ENCODE measurements at places on chromosomes 3 and 15.

DNA sequence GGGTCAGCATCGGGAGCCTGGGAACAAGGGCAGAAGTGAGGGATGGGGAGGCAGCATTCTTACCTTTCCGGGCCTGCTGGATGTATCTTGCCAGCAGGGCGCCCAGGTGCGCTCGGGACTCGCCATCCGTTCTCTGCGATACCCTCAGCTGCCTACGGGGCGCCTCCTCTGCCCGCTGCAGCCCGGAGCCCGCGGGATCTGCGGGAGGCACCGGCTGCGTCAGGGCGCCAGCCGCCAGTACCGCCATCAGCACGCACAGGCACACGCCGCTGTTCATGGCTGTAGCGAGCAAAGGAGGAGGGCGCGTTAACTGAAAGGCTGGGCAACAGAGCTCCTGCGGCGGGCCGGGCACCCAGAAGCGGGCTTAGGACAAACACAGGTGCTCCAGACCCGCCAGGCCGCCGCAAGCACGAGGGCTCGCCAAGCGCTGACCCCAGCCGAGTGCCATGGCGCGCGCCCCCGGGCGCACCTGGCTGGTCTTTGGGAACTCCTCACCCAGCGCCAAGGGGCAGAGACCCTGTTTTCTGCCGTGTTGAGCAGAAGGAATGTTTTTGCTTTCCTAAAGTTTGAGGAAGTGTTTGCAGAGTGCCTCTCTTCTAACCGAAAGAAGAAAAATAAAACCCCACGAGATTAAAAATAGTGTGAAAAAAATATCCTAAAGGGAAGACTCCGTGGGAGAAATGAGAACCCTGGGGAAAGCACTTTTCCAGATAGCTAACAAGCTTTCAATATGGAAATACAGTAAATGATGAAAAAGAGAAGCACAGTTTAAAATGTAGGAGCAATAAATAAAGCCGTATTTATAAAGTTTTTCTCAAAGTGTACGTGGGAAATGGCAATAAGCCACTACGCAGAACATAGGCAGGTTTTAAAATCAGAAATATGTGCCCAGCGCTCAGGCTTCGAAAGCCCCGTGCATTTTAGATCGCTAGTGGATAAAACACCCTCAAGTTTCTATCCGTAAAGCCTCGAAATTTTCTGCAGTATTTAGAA lies 2.3 kb downstream of the CCK start:
- DNase-seq: no peak

GRCh38 chr3:26259176-26259575 lies 363.4 kb upstream of the LRRC3B start:
- no peak for DNase-seq

DNA sequence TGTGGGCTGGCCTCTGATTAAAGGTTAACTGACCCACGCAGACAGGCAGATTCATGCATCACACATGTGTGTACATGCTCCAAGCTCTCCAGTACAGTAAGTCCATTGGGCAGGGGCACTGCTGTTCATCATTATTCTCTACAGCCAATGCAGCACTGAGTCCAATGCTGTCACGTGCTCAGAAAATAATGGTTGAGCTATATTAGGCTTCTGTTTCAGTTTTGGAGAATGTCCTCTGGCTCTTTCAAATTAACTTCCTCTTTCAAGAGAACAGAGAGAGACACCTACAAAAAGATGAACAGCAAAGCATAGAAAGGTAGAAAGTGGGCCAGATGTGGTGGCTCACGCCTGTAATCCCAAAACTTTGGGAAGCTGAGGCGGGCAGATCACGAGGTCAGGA lies 202.6 kb downstream of the MEX3B start:
- no peak for DNase-seq

DNA sequence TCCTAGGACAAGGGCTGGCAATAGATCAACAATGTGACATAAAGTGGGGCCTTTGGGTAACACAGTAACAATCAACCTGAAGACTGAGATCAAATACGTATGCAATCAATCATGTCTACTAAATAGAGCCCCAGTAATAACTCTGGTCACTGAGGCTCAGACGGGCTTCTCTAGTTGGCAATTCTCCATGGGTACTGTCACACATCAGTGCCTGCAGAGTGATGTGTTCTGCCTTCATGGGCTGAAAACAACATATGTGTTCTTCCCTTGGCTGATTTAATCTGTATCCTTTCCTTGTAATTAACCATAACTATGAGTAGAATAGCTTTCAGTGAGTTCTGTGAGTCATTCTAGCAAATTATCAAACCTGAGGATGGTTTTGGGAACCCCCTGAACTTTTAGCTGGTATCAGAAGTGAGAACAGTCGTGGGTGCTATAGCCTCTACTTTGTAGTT lies 113.6 kb downstream of the TMCO5A start:
- DNase-seq: no peak

DNA sequence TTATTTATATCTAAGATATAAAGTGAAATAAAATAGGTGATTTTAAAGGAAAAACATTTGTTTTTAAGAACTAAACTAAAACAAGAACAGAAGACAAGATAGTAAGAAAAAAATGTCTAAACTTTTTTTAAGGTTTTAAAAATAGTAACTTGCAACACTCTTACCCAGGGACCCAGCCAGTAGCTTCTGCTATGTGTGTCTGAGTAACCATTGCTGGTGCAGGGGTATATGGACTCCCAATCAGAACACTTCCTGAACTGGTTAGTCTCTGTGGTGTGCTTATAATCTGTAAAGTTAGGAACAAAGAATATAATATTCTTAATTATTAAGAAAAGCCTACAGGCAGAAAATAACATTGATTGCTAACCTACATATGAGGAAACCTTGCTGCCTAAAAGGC lies 118.4 kb downstream of the ATP1B3 start:
- DNase-seq: no peak

GRCh38 chr15:38149315-38149714 lies 103.3 kb upstream of the SPRED1 start:
- DNase-seq: no peak

DNA sequence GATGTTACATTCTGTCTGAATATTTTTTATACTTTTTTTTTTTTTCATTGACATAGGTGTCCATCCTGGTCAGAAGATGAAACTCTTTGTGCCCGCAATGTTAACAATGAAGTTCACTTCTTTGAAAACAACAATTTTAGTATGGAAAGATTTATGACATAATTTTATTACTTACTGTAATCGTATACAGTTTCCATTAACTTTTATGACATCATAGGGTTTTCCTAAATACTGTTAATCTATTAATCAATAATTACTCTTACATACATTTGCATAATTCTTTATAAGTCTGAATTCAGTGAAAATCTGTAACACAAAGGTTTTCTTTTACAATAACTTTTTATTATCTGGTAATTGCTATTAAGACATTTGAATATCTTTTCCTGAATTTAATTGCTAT lies 17.7 kb downstream of the EIF2A start:
- no peak for DNase-seq

DNA sequence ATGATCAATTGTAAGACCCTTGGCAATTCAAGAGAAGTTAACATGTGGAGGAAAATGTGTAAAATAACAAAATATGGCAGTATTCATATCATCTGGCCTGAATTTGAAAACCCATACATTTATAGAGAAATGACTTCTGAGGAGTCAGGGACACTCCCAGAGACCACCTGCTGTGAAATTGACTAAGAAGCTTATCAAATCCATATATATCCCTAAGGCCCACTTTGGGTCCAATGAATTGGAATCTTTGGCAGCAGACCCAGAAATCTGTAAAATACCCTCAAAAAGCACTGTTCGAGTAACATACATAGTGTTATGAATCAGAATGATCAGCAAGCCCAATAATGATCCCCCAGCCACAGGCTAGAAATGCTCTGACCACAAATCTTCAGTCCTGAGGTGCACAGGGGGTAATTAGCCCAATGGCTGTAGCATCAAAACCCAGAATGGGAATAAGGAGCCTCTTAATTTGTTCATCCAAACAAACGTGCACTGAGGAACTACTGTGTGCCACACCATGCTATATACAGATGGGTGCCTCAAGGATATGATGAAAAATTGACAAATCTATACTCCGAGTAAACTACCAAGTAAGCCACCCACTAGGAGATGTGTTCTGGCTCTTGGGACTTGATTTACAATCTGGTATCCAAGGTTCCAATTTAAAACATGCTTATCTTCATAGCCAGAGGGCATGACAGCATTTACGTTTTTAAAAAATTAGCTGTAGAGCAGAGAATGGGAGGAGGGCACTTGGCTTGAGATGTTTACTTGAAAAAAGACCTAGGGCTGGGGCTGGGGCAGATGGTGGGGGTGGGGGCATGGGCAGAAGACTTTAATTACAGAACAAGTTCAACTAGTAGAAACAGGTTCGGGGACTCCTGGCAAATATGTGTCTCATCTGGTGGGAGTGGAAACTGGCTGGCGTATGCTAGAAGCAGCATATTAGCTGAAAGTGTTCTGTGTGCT lies 9.1 kb upstream of the ARHGEF3 start:
- no peak for DNase-seq

DNA sequence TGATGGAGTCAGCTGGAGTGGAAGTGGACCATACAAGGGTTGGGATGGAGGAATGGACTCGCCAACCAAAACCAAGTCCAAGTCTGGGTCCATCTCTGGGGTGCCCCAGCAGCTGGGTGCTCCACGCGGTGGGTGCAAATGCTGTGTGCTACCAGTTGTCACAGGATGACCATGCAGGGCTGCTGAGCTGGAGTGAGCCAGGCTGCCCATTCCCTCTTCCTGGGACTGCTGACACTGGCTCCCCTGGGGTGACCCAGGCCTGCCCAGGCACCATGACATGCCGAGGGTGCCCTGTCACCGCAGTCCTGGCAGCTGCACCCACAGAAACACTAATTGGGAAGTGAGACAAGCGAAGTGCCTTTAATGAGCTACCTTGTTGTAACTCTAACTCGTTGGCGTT lies 140.2 kb downstream of the TPRA1 start:
- DNase-seq: no peak

- DNase-seq: peak; percentile 37
Measured at GRCh38 chr3:119497820-119498185, 544 bp upstream of the TIMMDC1 start.

GRCh38 chr3:46098319-46098761 lies 71.1 kb upstream of the XCR1 start:
- DNase-seq: peak; percentile 16

DNA sequence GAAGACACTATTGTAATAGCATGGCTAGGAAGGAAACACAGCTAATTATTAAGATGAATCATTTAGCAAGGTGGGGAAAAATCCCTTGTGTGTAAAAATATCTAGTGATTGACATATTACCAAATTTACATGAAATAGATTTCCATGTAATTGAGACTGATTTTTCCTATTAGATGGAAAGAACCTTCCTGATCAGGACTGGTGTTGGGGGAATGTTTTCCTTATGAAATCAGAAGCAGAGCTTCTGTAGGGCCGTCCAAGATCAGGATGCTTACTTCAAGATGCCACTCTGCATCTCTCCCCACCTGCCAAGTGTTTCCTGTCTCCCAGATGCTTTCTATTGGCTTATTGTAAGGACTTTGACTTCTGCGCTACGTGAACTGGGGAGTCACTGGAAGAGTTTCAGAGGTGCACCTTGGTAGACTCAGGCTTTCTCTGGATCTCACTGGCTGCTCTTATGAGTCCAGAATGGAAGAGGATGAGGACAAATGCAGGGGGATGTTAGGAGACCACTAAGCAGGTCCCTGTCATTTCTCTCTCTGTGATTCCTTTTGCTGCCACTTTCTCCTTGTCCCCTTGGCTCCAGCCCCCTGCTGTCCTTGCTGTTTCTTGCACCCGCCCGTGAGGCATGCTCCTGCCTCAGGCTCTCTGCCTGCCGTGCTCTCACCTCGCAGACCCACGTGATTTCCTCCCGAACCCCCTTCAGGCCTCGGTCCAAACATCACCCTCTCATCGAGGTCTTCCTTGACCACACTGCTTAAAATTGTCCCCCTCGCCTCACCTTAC lies 30.1 kb downstream of the BTD start:
- no peak for DNase-seq

DNA sequence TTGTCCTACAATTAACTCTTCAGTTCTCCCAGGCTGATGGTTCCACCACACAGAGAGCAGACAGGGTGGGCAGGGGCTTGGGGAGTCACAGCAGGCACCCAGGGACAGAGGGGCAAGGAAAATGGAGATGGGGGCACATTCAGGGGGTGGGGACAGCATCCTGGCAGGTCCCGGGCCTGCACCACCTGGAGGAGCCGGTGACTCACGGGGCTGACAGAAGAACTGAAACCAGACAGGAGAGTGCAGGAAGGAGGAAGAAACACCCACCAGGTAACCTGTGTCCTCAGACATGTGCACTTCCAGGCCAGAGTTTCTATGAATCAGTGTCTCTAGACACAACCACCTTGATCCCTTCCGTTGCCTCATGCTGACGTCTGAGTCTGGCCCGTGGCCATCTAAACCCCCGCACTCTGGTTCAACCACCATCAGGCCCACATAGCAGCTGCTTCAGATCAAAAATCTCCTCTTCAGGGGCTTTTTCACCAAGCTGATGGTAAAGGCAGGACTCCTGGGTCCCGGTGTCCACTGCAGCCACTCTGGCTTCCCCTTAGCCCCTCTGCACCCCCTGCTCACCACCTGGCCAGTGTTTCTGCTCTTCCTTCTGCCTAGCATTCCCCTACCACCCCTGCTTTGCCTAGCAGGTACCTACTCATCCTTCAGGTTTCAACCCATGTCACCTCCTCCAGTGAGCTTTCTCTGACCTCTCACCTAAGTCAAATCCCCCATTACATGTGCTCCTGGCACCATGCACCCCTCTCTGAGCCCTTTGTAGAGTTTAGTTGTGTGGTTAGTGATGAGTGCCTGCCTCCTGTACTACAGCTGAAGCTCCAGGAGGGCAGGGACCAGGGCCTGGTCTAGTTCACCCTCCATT lies 16.5 kb upstream of the CYP11A1 start:
- no peak for DNase-seq

GRCh38 chr3:197298945-197299854 lies 788 bp upstream of the DLG1 start:
- peak; percentile 49 for DNase-seq

- no peak for DNase-seq
Measured at GRCh38 chr3:161388855-161389254, 17.5 kb upstream of the SPTSSB start.

DNA sequence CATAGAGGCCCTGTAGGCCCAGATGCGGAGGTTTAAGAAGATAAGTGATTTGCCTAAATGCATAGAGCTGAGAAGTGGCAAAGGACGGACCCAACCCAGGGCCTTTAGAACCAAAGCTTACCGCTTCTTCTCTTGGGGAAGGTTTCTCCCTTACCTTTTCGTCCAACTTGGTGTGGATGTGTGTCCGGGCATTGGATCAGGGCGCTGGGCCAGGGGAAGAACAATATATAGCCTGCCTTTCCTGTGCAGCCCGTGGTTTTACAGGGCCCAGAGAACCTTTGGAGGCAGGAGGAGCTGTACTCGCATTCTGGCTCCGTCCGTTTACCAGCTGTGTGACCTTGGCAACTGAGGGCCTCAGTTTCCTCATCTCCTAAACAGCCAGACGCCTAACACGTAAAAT lies 686 bp upstream of the P3H2 start:
- DNase-seq: no peak

GRCh38 chr3:186220911-186221645 lies 112.2 kb upstream of the ETV5 start:
- DNase-seq: peak; percentile 77

DNA sequence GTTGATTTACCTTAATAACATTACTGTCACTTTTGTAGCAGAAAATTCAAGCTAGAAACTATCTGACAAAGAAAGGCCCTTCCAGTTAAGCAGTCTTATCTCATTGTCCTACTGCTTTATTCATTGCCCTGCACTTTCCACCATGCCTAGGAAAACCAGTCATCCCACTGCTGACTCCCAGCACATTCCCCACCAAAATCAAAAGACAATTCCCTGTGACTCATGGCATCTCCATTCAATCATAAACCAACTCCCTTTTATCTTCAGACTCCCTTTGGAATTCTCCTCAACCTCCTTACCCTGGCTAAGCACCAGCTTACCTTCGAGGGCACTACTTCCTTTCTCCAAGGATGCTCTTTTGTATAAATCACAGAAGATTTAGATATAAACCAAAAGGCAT lies 184.3 kb downstream of the PLCH1 start:
- DNase-seq: no peak
